ENCODE measurements at places on chromosomes 7 and 10.

DNA sequence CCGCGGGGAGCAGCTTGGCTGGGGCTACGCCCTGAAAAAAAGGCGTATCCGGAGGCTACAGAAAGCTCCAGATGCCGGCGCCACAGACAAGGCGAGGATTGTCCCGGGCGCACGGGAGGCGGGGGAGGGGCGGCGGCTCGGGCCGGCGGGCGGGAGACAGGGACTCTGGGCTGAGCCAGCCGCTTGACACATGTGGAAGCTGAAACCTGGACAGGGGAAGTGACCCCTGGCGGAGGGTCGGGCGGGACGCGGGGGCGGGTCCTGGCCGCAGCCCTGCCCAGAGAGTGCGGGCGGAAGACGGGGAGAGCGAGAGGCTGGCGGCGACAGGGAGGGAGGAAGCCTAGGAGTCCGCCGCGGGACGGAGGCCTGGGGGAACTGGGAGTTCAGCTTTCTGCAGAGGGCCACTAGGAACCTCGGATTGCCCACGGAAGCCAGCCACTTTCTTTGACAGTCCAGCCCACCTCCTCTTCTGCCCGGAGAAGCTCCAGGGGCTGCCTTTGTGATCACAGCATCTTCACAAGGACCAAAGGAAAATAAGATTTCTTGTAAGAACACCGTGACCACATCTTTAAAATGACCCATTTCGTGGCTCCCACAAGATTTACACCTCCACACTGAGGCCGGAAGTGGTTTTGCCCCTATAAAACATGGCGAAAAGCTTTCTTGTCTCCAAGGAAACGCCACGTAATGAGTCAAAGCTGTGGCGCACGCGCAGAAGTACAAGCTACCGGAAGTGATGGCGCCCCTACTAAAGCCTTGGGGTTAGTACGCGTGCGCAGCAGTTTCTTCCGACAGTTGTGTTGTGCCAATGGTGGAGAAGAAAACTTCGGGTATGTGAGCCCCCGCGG, at the start of the genes PLOD3 and ZNHIT1:
Gene PLOD3, minus strand, starts transcription at position 194 of the 848 bp plus-strand sequence. CDS start 307 bp downstream, outside the sequence.
Gene ZNHIT1, plus strand, starts transcription at position 778 of the 848 bp plus-strand sequence. Its CDS starts 31 bp downstream, at position 809.
- DNase-seq = peak; percentile 98

- no peak for DNase-seq
These were observed 47.0 kb downstream of the PDGFA start for GRCh38 chr7:472640-472957.

DNA sequence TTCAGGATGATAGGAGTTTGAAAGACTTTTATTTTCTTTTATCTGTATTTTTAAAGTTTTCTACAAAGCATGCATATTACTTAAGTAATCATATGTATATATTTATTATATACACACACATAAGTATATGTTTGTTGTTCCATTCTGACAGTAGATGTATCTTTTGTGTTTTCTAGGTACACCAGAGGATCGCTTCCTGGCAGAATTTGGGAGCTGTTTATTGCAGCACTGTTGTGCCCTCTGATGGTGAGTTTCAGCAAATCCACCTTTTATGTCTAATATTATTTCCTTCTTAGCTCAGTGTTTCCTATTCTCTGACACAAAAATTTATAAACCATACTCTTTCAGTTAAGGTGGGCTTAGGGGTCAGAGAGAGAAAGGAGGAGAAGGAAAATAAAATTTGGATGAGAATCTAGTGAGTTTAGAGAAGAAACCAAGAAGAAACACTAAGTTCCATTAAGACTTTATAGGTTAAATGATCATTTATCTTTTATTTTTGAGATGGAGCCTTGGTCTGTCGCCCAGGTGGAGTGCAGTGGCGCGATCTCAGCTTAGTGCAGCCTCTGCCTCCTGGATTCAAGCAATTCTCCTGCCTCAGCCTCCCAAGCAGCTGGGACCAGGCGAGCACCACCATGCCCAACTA, 59.2 kb upstream of the OIT3 start:
- DNase-seq = peak; percentile 38

DNA sequence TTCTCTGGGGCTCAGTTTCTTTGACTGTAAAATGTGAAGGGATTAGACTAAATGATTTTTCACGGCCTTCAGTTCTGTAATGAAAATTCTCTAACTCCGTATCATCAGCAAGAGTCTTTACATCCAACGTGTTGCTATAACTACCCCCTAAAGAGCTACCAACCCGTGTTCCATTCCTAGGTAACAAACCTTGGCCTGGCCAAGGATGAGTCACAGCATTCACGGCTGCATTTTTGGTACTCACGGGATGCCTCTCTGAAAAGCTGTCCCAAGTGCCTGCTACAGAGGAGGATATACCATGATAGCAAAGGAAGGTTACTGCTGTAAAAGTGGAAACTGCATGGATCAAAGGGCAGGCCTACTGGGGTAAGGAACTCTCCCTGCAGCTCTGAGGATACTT, 5.9 kb downstream of the LRRC4 start:
- no peak for DNase-seq

GRCh38 chr7:127815631-127816145, 163.7 kb downstream of the SND1 start:
- no peak for DNase-seq

GRCh38 chr10:95280637-95281036, 10.2 kb downstream of the PDLIM1 start:
- DNase-seq = no peak

DNA sequence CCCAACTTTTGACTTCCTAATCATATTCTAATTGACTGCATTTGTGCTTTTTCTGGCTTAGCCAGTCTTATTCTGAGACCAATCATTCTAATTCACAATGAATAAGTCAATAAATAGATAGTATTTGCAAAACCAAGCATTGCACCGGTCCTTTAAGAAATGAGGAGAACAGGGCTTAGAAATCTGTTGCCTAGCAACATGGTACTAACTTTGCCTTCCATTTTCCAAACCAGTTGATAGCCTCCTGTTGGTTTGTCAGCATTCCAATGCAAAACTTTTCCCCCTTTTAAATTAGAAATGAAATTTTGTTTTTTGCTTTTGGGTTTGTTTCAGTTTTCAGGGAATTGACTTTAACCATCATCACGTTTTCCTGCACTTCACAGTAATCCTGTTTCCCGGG, 603.5 kb upstream of the NRP1 start:
- DNase-seq = no peak

GRCh38 chr10:3622845-3623621, 162.0 kb downstream of the KLF6 start:
- DNase-seq = no peak

DNA sequence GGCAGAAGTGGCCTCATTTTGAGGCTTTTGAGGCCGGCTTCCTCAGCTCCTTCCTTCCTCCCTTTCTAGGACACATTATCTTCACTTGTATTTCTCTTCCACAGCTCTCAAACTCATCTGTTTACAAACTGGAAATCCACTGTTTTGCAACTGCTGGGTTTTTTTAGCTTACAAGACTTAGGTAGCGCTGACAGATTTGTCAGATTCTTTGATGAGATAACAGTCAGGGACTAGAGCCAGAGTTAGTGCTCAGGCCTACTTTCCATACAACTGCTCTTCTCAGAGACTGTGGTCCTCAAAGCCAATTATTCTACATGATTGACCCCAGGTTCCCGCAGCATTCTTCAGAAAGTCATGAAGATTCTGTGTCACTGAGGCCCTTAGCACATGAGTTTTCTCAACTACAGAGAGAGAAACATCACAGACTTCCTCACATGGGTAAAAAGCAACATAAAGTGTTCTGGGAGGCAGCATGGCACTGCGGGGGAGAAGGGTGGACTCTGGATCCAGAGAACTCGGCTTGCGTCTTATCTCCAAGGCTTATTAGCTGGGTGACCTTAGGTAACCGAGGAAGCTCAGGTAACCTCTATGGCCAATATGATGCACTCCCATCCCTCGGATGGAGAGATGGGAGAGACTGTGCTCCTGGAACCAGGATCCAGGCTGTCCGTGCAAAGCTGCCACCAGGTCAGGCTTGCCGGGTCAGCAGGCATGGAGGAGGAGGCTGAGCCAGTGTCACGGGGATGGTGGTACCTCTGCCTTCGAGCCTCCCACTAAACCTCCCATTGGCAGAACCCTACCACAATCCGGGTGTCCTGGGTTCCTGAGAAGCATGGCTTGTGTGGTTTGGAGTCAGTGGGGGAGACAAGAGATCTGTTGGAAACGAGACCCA, 10.5 kb downstream of the DDC start:
- DNase-seq = no peak

GRCh38 chr10:78910886-78911285, 157.9 kb upstream of the ZMIZ1 start:
- no peak for DNase-seq

DNA sequence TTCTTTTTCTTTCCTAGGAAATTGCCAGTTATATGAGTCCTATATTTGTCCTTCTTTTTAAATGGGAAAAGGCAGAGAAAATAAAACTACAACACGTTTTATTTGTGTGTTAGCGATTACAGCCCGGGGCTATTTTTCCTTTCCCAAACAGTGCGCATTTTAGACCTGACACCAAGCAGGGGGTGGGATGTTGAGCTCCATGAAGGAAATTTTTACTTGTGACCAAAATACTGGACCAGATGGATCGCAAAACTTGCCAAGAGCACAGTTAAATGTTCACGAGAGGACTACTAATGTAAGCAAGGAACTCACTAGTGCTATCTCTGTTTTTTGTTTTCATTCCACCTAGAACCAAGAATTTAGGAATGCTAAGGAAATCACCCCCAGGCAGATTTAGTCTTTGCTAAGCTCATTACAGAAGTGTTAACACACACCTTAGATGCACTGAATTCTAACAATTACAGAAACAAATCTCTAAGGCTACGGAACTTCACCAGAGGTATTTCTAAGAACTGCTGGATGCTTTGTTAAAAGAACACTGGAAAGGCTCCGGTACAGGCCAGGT, 114.8 kb downstream of the JAZF1 start:
- no peak for DNase-seq

DNA sequence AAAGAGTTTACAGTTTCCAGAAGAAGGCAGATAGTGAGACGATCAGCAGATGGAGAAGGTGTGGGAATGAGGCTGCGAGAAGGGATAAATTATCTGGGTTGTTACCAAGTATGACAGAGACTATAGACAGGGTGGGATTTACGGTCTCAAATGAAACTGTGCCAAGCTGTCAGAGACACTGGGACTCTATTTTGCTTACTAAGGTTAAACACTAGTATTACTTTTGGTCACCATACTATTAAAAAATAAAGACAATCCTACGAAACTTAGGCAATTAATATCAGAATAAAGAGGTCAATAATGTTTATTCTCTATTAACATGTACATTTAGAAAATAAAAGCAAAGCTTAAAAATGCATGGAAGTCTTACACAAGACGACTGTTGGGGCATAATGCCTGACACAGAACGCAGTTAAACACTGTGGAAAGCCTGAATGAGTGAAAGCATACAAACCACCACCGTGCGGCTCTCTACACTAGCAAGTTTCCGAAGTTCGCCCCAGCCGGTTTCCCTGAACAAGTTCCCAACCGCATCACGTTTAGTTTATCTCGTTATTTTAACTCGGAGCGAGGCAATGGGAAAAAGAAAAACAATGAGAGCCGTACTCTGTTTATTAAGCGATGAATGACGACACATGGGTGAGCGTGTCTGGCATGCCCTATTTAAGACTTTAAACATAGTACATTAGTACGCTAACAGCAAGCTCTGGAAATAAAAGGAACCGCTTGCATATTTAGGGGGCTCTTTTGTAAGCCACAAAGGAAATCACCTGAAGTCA, 909 bp upstream of the CC2D2B start:
- no peak for DNase-seq

DNA sequence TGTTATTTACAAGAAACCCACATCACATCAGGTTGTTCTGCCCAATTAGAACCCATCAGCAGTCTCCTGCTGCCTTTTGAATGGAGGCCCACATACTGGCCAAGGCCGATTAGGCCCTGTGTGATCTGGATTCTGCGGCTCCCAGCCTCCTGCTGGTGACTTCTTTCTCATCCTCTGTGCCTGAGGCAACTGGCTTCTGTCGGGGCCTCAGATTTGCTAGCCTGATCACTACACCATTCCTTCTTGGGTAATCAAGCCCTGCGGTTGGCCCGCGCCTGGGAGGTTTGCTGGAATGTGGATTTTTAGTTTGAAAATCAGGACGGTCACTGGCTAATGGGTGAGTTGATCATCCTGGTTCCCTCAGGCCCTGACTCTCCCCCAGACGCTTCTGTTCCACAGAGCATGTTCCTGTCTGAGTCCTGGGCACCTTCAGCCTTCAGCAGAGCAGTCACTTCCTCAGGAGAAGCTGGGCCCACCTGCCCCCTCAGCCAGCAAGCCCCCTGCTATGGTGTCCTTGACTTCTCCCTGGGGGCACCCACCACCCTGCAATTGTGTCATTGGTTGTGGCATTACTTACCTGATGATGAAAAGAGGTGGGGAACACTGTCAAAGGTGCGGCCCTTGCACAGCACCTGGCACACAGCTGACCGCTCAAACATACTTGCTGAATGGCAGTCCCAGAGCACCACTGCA, 207.6 kb downstream of the PHTF2 start:
- no peak for DNase-seq

GRCh38 chr10:117736655-117737054, 194.1 kb downstream of the EMX2 start:
- no peak for DNase-seq

DNA sequence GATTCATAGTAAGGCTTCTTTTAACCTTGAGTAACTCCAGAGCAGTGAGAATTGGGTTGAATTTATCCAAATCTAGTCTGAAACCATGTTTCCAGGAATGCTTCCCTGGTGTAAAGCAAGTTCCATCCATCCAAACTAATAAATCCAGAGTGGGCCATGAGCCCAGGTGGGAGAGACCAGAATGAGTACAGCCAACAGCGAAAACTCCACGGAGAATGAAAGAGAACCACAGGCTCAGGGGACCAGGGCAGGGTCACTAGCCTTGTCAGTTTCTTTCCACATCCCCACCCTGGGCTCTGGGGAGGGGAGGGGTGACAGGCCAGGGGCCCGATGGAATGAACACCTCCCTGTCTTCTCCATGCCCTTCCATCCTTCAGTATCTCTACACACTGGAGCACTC, 180.1 kb downstream of the NEURL1 start:
- DNase-seq = no peak

GRCh38 chr10:101536800-101537199, 51.3 kb downstream of the POLL start:
- peak; percentile 0 for DNase-seq

DNA sequence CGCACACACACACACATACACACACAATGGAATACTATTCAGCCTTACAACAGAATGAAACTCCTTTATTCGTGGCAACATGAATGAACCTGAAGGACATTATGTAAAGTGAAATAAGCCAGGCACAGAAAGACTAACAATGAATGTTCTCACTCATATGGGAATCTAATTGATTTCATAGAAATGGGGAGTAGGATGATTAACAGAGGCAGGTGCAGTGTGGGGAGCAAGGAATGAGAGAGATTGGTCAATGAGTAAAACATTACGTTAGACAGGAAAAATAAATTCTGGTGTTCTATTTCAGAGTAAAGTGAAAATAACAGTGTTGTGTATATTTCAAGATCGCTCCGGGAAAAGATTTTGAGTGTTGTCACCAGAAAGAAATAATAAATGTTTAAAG, 694.5 kb downstream of the NXPH1 start:
- no peak for DNase-seq

- no peak for DNase-seq
These were observed 964.0 kb downstream of the GATA3 start for GRCh38 chr10:9018195-9019173.

DNA sequence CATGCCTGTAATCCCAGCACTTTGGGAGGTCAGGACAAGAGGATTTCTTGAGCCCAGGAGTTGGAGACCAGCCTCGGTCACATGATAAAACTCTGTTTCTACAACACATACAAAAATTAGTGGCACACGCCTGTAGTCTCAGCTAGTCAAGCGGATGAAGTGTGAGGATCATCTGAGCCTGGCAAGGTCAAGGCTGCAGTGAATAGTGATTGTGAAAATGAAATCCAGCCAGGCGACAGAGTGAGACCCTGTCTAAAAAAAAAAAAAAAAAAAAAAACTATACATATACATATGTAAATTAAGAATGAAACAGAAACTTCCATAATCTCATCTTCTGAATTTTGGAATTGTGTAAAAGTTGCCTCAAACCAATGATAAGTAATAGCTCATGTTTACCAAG, 18.2 kb upstream of the FAM170B start:
- no peak for DNase-seq
